ENCODE measurements at places on chromosomes 13 and 19. TPM values are rescaled to one million over a fixed set of nuclear protein-coding genes. Genes with fewer than 3 reads are reported as not detected.

The DENND1C gene
- 0.63 TPM for polyA plus RNA-seq

The FAM216B gene
- not detected for polyA plus RNA-seq

The FFAR2 gene
- 0.09 TPM for polyA plus RNA-seq

The FFAR3 gene
- 0.08 TPM for polyA plus RNA-seq

The KLK3 gene
- polyA plus RNA-seq: not detected

The POSTN gene
- polyA plus RNA-seq: 1,932 TPM

The ATP4A gene
- polyA plus RNA-seq: not detected

The COL5A3 gene
- 67.4 TPM for polyA plus RNA-seq

The FXYD3 gene
- polyA plus RNA-seq: 0.42 TPM

The ELSPBP1 gene
- not detected for polyA plus RNA-seq

The PSG11 gene
- 0.83 TPM for polyA plus RNA-seq

The AKAP11 gene
- 23.2 TPM for polyA plus RNA-seq

The SHISA7 gene
- 0.14 TPM for polyA plus RNA-seq
